Left ventricle myocardium superior (tissue), 1 donor: ENCODE measurements at places on chromosomes 1 and 21. TPM values are rescaled to one million over a fixed set of nuclear protein-coding genes. Genes with fewer than 3 reads are reported as not detected.

DNA sequence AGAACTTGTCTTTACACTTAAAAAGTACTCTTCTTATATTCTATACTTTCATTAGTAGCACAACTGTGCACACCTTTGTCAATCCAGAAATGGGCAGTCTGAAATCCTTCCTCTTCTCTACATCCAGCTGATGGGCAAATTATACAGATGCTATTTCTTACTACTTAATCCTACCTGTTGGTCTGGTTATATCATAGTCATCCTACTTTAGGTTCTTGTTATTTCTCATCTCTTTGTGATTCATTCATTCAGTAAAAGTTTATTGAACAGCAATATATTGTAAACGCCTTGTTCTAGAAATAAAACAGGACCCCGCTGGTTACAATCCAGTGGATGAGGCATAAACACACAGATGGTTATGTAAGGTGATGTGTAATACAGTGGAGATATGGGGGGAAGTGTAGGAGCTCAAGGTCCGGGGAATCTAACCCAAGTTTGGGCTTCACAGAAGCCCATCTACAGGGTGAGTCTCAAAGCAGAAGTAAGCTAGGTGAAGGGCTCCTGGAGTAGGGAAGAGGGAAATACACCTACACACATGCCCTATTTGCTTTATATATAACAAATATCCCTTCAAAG, 11.8 kb upstream of the FUBP1 start:
- DNase-seq, result no peak

- no peak for DNase-seq
Measured at GRCh38 chr1:219991511-219991810, 54.8 kb downstream of the EPRS1 start.

GRCh38 chr1:56146449-56146848, 432.9 kb downstream of the PLPP3 start:
- DNase-seq, result no peak

DNA sequence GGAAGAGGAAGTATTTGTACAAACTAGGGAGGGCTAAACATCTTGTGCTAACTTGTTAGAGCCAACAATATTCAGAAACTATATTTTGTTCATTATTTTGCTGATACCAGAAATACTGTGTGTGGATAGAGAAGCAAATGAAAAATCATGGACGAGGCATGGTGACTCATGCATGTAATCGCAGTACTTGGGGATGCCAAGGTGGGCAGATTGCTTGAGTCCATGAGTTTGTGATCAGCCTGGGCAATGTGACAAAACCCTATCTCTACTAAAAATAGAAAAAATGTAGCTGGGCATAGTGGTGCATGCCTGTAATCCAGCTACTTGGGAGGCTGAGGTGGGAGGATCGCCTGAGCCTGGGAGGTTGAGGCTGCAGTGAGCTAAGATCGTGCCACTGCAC, 13.4 kb downstream of the LRRC41 start:
- no peak for DNase-seq

DNA sequence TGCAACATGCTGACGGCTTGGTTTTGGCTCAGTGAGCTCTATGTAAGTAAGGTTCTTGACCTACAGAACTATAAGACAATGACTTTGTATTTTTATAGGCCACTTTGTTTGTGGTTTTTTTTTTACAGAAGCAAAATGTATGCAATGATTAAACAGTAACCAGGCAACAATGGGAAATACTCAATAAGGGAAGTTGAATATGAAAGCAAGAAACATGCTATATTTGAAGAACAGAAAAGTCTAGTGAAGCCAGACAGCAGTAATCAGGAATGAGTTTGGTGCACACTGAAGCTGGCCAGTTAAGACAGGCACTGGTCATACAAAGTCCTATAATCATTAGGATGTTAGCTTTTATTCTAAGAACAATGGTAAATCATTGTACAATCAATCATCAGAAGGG, 1926.8 kb downstream of the NCAM2 start:
- DNase-seq, result no peak

GRCh38 chr1:117271959-117272358, 61.2 kb upstream of the VTCN1 start:
- no peak for DNase-seq

DNA sequence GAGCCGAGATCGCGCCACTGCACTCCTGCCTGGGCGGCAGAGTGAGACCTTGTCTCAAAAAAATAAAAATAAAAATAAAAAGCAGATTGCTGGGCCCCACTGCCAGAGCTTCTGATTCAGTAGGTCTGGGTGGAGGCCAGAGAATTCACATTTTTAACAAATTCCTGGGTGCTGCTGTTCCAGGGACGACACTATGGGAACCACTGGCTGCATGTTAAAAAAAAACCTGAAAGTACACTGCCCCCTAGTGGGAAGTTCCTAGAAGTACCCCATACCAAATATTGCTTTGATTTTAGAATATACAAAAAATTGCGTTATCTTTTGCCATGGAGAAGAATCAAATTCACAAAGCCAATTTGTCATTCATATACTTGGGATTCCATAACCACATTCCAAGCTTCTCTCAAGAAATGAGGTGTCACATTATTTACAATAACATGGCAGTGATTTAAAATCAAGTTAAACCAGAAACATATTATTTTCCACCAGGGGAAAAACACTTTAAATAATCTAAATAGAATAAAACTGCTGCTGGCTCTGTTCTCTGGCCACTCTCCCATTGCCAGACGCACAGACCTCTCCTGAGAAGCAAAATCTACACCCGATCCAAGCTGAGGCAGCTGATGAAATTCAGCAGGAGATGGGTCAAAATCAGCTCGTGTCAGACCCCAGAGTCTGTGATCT, 27.4 kb downstream of the SYF2 start:
- DNase-seq, result no peak

DNA sequence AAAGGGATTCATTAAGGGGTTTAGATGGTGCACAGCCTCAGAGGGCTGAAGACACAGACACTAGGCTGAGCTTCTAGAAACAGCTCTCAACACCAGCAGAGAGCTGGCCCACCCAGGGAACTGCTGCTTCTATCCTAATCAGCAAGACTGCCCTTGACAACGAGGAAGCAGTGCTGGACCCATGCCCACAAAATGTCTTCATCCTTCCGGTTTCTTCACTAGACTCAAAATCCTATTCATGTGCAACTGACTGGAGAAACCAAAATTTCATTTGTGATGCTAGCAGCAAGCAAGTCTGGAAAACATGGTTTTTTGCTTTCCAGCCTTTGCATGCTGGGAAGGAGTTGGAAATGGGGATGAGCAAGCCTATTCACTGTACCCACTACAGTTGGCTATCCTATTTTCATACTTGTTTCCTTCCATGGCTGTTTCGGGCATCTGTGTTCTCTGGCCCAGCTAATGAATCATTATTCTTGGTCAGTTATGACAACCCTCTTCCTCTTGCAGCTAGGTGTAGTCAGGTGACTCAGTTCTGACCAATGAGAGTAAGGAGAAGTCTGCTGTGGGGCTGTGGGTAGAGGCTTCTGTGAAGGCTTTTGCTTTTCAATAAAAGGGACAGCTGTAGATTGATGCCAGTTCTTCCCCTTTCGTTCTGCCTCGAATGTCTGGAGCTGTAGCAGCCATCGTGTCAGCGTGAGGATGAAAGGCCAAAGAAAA, 14.6 kb upstream of the TMEM61 start:
- peak; percentile 62 for DNase-seq

GRCh38 chr1:157202331-157202730, 64.1 kb upstream of the ETV3 start:
- no peak for DNase-seq

DNA sequence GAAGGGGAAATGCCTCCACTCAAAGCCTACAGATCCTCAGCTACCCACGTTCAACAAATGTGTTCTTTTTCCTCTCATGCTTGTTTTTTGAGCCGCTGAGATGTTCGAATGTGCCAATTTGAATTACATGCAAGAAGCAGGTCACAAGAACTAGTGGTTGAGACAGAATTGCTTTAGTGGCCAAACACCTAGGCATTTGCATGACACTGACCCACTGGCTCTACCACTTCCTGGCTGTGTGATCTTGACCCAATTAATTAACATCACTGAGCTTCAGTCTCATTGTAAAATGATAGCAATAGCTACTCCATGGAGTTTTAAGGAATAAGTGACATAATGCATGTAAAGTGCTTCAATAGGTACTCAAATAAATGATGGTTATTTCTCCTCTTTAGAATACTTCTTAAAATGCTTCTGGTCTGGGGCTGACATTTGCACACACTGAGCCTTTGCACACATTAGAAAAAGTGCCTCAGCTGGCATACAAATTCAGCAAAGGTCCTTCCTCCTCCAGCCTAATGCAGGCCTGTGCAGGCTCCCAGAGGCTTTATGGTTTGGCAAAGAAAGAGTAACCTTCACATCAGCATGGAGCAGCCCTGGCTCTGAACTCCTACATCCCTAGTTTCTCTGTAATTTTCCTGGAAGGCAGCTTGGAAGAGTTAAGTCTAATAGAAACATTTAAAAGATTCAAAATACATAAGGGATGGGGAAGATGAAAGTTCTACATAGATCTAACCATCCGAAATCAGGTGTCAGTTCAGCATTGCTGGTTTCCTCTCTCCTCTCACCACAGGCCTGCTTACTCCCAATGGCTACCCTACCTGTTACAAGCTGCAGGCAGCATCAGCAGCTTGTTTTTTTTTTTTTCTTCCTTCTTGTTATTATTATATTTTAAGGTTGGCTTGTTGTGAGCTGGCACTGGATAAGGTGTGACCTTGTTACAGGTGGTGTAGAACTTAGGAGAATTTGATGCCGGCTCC, 107.4 kb downstream of the TBX19 start:
- DNase-seq, result no peak

- DNase-seq, result no peak
Measured at GRCh38 chr21:39315603-39316445, 2.4 kb upstream of the BRWD1 start.

DNA sequence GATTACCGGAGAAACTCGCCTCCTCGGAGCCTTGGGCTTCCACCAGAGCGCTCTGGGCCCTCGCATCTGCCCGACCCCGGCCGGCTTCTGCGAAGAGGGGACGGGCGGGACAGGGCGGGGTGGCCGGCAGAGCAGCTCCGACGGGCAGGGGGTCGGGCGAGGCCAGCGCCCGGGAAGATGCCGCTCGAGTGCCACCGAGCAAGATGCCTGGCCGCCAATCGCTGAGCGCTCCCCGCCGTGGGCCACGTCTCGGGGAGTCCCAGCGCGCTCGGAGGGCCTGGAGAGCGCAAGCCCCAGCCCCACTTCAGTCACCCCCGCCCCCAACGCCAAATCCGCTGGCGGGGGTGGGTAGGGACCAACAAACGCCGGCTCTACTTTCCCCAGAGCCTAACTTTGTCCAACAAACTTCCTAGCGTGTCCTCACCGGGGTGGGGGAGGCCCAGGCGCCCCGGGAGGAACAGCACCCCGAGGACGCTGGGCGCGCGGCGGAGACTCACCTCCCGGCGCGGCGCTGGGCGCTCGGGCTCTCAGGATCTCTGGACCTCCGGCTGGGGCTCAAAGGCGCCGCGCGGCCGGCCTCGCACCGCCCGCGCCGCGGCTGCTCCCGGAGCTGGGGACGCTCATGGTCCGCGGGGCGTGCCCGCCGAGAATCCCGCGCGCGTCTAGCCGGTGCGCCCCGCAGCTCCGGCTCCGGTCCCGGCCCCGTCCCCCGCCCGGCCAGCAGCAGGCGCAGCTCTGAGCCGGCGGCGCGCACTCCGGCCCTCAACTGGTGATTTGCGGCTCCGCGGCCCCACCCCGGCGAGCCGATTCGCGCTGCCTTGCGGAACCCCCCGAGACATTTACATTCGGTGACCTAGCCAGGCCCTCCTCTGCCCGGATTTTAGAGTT, at the start of gene BCAR3:
BCAR3 (minus strand) TSS at position 737 of the 888 bp plus-strand sequence. CDS start 6,907 bp downstream, outside the sequence.
- peak; percentile 89 for DNase-seq

DNA sequence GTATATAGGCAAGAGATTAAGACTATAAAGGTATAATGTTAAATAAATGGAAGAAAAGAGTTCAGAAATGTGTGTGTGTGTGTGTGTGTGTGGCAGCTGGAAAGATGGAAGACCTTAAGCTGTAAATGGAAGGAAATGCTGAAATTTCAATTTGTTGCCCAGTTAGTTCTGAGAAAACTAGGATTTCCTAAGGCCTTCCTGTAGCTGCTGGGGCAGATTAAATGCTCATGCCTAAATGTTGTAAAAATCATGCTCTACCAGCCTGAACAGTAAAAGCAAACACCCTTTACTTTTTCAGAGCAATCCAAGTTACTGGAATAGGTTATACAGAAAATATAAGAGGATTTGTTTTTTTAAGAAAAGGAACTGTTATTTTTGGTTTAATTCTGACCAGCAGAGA, 8.3 kb downstream of the ADCY10 start:
- DNase-seq, result no peak

DNA sequence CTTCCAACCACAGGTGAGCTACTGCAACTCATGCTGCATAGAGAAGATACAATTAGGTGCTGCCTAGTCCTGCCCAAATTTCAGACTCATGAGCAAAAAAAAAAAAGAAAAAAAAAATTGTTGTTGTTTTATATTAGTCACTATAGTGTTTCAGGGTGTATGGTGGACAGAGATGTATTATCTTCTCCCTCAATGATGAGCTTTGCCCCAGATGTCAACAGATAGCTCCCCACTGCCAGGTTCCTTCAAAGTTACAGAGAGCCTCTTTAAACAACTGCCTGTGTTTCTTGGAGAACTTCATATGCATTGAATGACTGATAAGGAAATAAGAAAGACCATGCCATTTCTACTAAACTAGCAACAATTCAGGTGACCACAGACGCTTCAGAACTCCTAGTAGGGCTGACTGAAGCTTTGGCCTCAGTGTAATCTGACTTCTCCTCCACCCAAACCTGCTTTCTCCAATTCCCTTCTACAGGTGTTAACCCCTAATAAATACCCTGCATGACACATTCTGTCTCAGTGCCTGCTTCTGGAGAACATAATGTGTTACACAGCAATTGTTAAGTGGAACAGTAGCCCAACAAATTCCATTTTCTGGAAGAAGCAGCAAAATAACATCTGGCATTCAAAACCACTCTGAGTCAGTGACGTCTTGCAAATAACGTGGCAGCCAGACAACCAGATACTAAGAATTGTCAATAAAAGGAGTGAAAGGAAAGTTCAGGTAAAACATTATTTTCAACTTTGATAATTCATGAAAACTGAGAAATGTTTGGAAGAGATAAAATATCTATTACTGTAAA, 147.7 kb downstream of the CDC42BPA start:
- no peak for DNase-seq

DNA sequence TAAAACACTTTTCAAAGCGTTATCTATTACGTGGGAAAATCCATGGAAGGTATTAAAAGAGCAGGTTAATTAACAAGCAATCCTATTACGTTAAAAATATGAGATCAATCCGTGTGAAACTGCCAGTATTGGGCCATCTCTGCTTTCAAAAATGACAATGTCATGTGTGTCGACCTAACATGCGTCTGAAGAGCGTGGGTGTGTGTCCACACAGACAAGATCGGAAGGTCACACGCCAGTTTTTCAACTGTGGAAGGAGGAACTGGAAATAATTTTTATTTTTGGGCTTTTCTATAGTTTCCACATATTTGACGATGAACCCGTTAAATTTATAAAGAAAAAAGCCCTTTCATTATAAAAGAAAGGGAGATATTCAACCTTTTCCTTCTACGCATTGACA, 17.6 kb upstream of the ALDH4A1 start:
- DNase-seq, result no peak

ATP1A2 gene
- 243 TPM for total RNA-seq

CTSK gene
- total RNA-seq, result 6.4 TPM

STIL gene
- total RNA-seq, result 0.42 TPM

CYP4B1 gene
- 16.1 TPM for total RNA-seq

SLAMF9 gene
- not detected for total RNA-seq

LAMC1 gene
- 98.7 TPM for total RNA-seq
